CD4-positive, alpha-beta T cell treated with Interleukin-2 at 100 ng/mL for 4 hours (primary cell): ENCODE measurements at places on chromosomes 5 and 9.

- DNase-seq = no peak
These were observed 26.6 kb downstream of the RUSC2 start for GRCh38 chr9:35516479-35516878.

DNA sequence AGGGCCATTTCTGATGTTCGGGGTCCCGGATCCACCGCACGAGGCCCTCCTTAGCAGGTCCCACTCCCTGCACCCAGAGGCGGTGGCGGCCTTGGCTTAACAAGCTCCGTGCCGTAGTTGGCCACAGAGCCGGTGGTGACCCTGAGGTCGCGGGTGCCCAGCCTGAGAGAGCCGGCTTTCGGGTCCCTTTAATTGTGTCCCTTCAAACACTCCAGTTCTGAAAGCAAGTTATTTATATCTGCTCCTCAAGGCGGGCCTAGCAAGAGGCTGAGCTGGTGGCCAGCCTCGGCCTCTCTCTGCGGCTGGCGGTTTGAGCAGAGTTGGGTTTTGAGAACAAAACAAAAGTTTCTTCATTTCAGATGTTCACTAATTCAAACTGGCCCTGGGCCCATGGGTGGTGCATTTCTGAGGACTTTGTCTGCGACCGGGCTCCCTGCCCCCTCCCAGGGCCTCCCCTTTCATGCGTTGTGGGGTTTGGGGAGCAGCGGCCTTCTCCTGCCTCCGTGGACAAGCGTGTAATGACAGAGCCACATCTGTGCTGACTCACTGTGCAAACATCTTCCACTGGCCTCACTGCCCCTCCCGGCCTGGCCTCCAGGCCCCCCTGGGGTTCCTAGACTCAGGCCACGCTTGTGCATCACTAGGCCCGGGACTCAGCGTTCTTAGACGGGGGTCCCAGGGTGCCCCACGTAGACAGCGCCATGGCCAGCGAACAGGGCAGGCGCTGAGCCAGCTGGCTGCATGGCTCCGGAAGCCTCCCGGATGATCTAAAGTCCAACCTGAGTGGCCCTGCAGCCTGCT is 49.4 kb upstream of the COL5A1 start:
- no peak for DNase-seq

GRCh38 chr5:137015540-137016116 is 483.5 kb downstream of the SPOCK1 start:
- no peak for DNase-seq

GRCh38 chr9:17800418-17800817 is 221.6 kb downstream of the SH3GL2 start:
- DNase-seq = no peak

DNA sequence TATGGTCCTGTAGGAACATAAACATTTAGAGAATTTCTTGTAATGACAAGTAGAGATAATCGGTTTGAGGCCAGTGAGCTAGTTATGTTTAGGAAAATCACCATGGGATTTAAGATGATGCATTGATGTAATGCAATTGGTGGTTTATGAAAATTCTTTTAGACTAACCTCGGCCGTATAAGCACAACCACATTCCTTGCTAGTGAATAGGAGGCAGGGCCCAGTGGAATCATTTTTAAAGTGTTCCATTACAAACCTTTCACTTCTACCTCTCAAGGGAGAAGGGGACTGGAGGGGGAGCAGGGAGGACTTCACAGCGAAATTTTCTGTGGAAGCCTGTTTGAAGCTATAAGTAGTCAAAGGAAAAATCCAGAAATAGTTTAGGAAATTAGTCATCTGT is 71.8 kb upstream of the NFIL3 start:
- no peak for DNase-seq

- DNase-seq = no peak
These were observed 25.1 kb downstream of the COL15A1 start for GRCh38 chr9:98968601-98969337.

DNA sequence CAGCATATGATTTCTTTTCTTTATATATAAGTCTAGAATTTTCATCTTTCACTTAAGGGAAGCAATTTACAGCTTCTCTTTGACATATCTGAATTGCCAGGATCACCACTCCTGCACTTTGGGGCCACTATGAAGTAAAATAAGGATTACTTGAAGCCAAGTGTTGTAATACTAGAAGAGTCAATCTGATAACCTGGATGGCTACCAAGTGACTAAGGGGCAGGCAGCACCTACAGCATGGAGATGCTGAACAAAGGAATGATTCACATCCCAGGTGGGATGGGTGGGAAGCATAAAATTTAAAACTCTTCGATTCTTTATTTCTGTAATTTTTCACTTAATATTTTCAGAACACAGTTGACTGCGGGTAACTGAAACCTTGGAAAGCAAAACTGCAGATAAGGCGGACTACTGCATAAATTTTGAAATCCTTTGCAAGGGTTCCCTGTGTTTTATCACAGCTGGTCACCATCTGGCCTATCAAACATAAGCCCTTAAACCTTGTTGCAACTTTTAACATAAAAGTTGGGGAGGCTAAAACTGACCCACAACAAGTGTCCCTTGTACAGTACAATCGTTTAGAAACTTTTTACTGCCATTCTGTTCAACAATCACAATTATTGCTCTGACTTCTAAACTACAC is 31.2 kb downstream of the NR3C1 start:
- no peak for DNase-seq

DNA sequence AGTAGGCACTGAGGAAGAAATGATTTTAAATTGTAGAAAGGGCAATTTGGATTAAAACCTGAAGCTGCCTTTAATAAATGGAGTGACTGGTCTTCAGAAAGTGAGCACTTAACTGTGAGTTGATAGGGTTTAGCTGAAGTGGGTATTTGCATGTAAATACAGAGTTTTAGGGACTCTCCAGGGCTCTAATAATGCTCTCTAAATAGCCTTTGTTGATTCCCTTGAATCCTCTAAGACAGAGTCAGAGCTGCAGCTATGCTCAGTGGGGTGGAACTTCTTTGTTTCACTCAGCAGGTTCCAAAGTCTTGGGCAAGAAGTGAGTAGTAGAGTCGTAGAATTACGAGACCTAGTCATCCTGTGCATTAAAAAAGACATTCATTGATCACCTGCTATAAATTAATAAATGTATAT is 21.4 kb downstream of the GLRA1 start:
- DNase-seq = no peak
